ENCODE measurements at places on chromosomes 6 and 20. TPM values are rescaled to one million over a fixed set of nuclear protein-coding genes. Genes with fewer than 3 reads are reported as not detected.
A peak's percentile ranks its signal among the peaks of the same experiment; 100 is the strongest.

GRCh38 chr6:112337209-112337638, 9.9 kb upstream of the RFPL4B start:
- peak; percentile 43 for DNase-seq
- no peak overlapping the region for H3K4me3 ChIP-seq
- no peak overlapping the region for H3K27ac ChIP-seq
- no peaks in the 10 kb centered on the region for H3K36me3 ChIP-seq

- H3K4me3 ChIP-seq, result no peak overlapping the region
- H3K27ac ChIP-seq, result no peak overlapping the region
- DNase-seq, result peak; percentile 72
- no peaks in the 10 kb centered on the region for H3K36me3 ChIP-seq
Observed at GRCh38 chr6:31087494-31088089, 24.8 kb downstream of the C6orf15 start.

GRCh38 chr20:52787216-52787615, 184.9 kb upstream of the TSHZ2 start:
- no peaks in the 10 kb centered on the region for H3K36me3 ChIP-seq
- no peak overlapping the region for H3K27ac ChIP-seq
- H3K4me1 ChIP-seq, result no peaks in the 10 kb centered on the region

GRCh38 chr20:22805219-22805618, 220.8 kb upstream of the FOXA2 start:
- H3K4me1 ChIP-seq, result no peaks in the 10 kb centered on the region
- no peak for DNase-seq

DNA sequence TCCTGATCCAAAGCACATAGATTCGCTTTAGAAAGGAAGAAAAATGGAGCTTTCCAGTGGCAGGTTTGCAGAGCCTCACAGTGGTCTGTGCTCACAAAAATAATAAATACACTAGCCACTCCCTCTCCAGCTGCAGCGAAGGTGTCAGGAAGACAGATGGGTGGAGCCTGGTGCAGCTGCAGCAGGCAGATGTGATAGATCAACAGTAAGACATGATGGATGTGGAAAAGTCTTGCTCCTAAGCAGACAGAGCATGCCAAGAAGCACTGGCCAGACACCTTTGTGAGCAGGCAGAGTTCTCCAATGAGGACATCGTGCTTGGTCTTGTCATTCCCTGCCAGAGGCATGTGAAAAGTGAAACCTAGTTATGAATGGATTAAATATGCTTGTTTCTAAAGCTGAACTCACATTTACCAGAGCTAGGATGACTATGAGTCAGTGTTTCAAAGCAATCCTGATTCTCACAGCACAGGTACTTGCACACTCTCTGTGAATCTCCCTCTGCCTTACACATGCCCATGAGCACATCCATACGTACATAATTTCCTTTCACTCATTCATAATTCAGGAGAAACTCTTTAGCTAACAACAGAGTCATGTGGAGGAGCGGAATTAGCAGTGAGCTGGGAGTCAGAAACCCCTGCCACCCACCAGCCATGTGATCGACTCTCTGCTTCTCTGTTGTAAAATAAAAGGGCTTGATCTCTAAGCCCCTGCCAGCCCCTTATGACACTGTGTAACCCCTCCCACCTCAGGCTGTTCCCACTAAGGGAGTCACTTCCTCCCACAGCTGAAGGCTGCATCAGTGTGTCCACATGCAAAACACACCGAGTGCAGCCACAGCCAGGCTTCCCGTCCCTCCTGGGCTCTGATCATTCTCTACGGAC, 111.2 kb downstream of the SCML4 start:
- DNase-seq, result no peak
- no peaks in the 10 kb centered on the region for H3K36me3 ChIP-seq
- H3K4me3 ChIP-seq, result no peak overlapping the region
- peaks cover 6% of the 10 kb centered on the region for H3K4me1 ChIP-seq

DNA sequence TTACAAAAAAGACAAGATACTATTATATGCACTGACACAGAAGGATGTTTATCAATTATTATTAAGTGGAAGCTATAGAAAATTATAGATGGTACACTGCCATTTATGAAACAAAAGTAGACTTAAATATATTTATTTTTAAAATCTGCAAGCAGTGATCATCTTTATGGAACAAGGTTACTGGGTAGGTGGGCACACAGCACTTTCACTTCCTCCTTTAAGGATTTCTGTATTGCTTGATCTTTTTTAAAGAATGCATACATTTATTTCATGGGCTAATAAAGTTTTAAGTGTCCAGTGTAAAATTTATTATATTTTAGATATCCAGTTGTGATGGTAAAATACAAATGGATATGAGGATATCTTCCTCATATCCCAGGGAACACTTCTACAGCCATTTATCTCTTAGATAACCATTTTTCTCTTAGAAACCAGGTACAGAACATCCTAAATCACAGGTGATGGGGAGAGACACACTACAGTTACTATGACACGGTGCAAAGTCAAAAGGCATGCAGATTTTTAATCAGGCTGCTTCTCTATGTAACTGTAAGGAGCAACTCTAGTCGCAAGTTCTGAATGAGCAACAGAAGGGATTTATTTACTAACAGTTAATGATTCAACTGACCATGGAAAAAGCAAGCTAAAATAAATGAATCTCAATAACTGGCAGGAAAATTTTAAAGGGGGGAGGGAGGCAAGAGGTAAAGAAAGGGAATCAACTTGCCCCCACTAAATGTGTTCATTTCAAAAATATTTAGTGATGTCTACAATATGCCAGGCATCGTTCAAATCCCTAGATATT, 2.2 kb downstream of the FBXL4 start:
- H3K27ac ChIP-seq, result no peak overlapping the region
- H3K4me3 ChIP-seq, result no peak overlapping the region
- peaks cover 4% of the 10 kb centered on the region for H3K4me1 ChIP-seq
- H3K36me3 ChIP-seq, result no peaks in the 10 kb centered on the region
- no peak for DNase-seq
- H3K27me3 ChIP-seq, result no peaks in the 10 kb centered on the region

- H3K4me3 ChIP-seq, result peak overlapping the region; percentile 15
- peak; percentile 63 for DNase-seq
- H3K27me3 ChIP-seq, result no peaks in the 10 kb centered on the region
Observed at GRCh38 chr6:41967312-41968287, 26.0 kb upstream of the CCND3 start.

- DNase-seq, result no peak
- peaks cover 11% of the 10 kb centered on the region for H3K4me1 ChIP-seq
- H3K27me3 ChIP-seq, result no peaks in the 10 kb centered on the region
- no peak overlapping the region for H3K27ac ChIP-seq
Observed at GRCh38 chr6:121694389-121694788, 258.9 kb downstream of the GJA1 start.

- no peak overlapping the region for H3K4me3 ChIP-seq
- H3K27me3 ChIP-seq, result 0 out of 2 replicates have a peak, but pooled peaks cover 6% of the 10 kb centered on the region
- H3K27ac ChIP-seq, result no peak overlapping the region
- H3K4me1 ChIP-seq, result no peaks in the 10 kb centered on the region
- no peak for DNase-seq
- no peaks in the 10 kb centered on the region for H3K36me3 ChIP-seq
Observed at GRCh38 chr6:15827496-15828255, 164.8 kb upstream of the DTNBP1 start.

DNA sequence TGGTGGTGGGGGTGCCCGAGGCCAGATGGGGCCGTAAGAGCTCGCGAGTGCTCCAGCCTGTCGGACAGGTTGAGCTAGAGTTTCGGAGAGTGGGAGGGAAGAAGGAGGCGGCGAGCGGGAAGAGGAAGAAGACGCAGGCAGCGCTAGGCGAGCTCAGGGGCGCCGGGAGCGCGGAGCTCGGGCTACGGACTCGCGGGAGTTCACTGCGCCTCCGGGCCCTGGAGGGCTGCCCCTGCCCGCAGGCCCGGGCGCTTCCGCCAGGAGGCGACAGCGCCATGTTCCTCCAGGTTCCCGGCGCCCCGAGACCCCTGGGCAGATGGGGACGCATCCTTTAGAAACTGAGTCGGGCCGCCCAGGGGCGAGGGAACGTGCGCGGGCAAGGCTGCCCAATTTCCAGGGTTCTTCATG, 984 bp downstream of the TFAP2C start:
- H3K4me1 ChIP-seq, result peaks cover 4% of the 10 kb centered on the region
- no peaks in the 10 kb centered on the region for H3K27me3 ChIP-seq
- peaks cover 5% of the 10 kb centered on the region for H3K36me3 ChIP-seq
- H3K27ac ChIP-seq, result peak overlapping the region; percentile 65
- DNase-seq, result peak; percentile 54

Gene JPH2
- 0.17 TPM for total RNA-seq

Gene PTPRT
- not detected for total RNA-seq

Gene NFKBIE
- total RNA-seq, result 7.6 TPM

Gene TBXT
- total RNA-seq, result not detected

Gene COL12A1
- total RNA-seq, result 23.5 TPM

Gene EDEM2
- 22.8 TPM for total RNA-seq

Gene VGLL2
- total RNA-seq, result not detected

Gene TNF
- 0.59 TPM for total RNA-seq

Gene GINS1
- total RNA-seq, result 30.4 TPM

Gene CUTA
- total RNA-seq, result 186 TPM

Gene LHFPL5
- total RNA-seq, result 0.71 TPM

Data from HCT116 (cell line).